CD4-positive, alpha-beta T cell treated with Interferon alpha-2 for 1 hour (primary cell): ENCODE measurements at places on chromosomes 3 and 15.

GRCh38 chr15:69643476-69643875, 190.9 kb downstream of the RPLP1 start:
- DNase-seq = no peak

DNA sequence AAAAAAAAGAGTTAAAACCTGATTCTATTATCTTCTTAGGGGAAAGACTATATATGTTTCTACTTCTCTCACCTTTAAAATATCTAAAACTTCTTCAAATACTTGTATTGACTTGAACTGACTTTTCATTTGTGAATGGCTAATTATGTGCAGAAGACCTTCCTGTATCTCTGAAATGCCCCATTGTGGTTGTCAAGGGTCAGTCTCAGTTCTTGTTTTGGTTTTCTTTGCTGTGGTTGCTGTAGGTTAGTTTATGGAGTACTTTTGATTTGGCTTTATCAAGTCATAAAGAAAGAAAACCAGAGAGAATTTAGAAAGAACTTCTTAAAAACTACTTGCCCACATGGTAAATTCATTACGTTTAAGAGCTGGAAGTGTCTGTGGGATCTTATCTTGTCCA, 345.3 kb upstream of the POU1F1 start:
- no peak for DNase-seq

DNA sequence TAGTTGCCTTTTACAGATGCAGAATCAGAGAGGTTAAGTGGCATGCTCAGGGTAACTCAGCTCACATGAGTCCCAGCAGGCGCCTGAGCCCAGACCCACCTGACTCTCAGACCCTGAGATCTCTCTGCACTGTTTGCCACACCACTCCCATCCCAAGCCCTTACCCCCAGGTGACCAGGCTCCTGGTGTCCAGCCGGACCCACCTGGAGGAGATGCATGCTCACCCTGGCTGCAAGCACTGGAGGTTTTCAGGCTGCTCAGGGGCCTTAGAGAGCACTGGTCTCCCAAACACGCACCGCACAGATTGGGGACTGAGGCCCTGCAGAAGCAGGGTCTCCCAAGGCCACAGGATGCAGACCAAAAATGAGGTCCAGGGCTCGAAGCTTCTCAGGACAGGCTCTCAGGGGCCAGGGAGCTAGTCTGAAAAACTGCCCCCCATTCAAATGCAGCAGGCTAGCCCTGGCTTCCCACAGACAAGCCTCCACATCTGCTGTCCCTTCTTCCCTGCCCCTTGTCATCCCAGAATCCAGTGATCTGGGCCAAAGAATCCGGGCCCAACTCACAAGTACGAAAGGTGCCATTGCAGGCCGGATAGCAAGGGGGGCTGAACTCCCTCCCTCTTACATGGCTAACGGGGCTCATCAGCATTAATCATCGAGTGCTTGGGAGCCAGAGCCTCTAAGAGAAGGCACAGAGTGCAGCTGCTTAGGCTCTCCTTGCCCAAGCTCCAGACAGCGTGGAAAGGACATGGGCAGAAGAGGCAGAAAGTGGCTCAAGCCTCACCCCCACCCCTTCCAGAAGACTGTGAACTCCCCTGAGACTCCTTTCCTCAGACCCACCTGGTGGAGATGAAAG, 90.2 kb upstream of the PRR20G start:
- no peak for DNase-seq

DNA sequence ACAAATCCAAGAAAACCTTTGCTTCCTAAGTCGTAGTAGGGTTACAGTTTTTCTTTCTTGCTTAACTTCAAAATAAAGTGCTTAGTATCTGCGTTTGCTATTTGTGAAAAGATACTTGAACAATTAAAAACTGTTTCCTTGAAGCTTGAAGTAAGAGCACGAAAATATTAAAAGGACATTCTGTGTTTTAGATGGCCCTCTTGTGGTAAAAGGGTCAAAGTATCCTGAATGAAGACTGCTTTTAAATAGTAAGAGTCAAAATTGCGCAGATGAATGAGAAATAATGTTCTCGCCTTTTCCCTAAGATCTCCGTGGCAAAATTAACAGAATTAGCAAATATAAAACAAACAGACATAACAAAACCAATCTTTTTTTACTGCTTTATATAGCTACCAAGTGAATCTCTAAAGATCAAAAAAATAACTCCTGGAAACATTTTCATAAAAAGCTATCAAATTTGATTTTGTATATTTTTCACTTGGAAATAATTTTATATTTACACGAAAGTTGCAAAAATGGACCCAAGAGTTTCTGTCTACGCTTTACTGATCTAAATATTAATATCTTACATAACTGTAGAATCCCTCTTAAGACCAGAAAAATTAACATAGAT, 175.4 kb downstream of the MBNL1 start:
- no peak for DNase-seq

DNA sequence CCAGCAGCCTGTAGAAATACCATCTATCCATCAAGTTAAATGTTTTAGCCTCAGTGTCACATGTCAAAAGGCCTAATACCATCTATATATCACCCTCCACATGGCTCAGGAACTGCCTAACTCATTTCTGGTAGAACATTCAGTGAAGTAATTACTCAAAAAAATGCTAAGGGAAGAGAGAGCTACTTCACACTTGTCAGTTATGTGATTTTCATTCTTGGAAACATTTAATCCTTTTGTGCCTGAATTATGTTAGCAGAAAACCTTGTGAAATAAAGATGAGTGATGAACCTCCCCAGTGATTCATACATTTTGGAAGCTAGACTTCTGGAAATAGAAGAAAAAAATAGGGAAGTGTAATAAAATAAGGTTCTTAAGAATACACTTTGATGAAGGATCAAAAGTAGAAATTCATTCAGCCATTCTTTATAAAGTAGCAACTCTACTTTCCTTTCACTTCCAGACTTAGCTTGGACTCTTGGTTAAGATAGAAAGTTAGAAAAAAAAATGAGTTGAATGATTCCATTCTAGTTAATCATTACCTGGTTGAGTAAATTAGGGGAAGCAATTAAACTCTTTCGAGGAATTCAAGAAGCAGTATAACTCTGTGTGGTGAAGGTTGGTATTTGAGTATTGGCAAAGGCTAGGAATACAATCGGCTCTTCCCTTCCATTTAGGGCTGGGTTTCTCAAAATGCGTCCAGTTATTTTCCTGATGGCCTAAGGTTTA, 3.6 kb downstream of the OTOL1 start:
- no peak for DNase-seq

DNA sequence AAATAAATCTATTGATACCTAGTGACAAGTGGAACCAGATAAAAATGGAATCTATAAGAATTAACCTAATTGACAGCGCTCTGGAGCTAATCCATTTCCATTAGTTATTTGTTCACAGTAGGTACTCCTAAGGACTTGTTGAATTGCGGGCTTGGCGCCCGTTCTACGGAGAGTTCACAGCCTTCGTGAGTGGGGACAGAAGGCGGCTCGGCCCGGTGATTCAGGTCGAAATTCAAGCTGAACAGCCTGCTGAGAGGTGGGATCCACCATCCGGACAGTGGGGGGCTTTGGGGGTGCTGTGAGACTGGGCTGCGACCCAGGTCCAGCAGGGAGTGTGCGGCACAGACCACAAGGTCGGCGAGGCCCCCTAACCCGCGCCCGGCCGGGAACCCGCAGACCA, 779 bp upstream of the CTNNB1 start:
- DNase-seq = peak; percentile 5

- peak; percentile 49 for DNase-seq
Measured at GRCh38 chr3:168047190-168047795, 48.4 kb downstream of the GOLIM4 start.

DNA sequence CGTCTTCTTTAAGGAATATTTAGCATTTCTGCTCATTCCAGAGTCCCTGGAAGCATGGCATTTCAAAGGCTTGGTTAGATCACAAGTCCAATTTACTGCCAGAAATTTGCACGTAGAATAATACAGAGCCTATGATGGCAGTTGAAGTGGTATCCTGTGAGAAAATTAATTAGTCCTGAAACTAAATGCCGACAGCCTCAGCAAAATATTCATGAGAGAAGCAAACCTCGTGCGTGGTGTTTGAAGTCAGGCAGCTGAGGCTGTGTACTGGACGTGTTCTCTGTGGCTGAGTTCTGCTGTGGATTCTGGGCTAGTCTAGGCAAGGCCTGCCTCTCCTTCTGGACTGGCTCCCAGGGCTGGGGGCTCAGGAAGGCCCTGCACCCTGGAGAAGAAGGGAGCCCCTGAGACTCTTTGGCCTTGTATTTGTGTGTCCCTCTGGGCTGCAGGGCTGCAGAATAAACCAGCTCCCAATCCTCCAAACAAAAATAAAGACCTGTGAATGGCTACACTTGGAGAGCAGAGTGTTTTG, 106.6 kb downstream of the APBA2 start:
- DNase-seq = no peak
